ENCODE measurements at places on chromosomes 4 and X.

- peak; percentile 54 for DNase-seq
Measured at GRCh38 chrX:38151441-38151840, 69.2 kb downstream of the SRPX start.

DNA sequence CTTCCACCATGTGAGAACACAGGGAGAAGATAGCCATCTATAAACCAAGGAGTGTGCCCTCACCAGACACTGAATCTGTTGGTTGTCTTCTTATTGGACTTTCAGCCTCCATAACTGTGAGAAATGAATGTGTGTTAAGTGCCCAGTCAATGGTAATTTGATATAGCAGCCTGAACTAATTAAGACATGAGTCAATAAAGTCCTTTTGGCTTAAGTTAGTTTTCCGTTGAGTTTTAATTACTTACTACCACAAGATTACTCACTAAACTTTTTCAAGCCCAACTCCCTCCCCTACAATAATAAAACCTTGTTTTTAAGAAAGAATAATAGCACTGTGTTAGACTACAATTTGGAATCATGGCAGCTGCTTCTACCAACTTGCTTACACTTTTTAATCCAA is 324.2 kb downstream of the PCDH19 start:
- no peak for DNase-seq

DNA sequence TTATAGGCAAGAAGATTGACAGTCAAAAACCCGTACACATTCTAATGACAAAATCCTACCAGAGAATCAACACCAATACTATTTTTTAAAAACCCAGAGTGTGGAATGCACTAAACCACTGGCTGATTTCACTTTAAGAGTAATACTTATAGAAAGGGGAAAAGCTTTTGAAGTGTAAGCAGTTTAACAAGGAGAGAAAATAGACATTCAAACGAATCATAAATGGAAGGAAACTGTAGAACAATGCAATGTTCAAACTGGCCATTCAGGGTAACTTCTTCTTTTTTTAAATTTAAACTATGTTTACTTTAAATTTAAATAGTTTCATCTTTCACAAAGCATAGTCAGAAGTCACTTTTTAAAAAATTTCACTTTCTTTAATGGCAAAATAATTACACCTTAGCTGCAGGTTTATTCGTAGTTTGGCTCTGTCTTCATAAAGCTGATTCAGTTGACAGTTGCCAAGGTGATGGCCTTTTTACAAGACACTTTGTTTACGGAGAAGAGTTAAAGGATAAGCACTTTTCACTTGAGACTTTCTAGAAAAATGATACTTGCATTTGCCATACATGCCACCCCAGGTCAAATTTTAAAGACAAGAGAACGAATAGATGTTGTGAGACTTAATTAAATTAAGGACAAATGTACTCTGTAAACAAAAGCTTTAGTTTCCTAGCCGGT is 82.4 kb upstream of the KLF3 start:
- no peak for DNase-seq

- DNase-seq = no peak
Measured at GRCh38 chr4:38662522-38663089, 1.4 kb upstream of the KLF3 start.

GRCh38 chr4:99305638-99306400 is 15.0 kb upstream of the ADH1A start:
- DNase-seq = no peak

- no peak for DNase-seq
Measured at GRCh38 chr4:145487631-145488030, 6.0 kb downstream of the SMAD1 start.

DNA sequence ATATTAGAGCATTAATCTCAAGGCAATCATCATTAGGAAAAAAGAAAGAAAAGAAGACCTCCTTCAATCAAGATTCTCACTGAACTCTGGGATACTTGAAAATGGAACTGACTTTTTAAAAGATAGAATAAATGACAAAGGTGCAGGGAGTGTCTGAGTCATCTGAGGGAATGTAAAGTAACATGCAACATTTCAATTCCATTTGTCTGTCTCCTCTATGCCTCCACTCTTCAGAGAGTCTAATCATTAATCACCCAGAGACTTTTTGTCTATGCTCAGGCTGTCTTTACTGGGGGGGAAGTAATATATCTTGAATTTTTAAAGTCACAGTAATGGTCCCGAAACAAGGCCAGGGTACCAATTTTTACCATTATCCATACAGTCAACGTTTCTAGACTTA is 55.0 kb upstream of the PACRGL start:
- peak; percentile 52 for DNase-seq

DNA sequence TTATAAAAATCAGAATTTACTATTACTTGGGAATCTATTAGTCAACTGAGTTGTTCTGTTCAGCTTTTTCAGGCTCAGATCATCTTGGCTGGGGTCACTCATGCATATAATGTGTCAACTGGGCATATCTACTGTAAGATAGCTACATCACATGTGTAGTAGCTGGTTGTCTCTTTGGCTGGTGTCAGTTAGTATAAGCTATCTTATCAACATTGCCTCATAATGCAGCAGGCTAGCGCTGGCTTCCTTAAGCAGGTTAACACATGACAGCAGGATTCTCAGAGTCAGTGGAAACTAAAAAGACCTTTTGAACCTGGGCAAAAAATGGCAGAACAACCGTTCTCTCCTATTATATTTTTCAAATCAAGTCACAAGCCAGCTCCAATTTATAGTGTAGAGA is 378.3 kb upstream of the PCDH10 start:
- DNase-seq = no peak

GRCh38 chr4:90844241-90844640 is 717.0 kb downstream of the CCSER1 start:
- no peak for DNase-seq

DNA sequence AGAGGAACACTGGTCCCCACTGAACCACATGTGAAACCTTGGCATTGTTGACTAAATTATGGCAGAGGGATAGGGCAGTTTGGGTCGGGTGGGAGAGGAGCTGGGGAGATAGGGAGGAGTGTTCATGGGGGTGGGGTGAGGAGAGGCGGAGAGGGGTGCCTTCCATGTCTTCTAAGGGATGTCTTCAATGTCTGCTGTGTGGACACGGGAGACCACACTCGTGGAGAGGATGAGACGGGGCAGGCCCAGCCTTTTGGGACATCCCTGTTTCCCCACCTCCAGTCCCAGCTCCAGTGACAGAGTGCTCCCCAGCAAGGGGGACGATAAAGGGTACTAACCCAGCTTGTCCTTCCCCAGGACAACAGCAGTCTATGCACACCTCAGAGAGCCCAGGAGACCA is 146.4 kb upstream of the MAMLD1 start:
- no peak for DNase-seq

DNA sequence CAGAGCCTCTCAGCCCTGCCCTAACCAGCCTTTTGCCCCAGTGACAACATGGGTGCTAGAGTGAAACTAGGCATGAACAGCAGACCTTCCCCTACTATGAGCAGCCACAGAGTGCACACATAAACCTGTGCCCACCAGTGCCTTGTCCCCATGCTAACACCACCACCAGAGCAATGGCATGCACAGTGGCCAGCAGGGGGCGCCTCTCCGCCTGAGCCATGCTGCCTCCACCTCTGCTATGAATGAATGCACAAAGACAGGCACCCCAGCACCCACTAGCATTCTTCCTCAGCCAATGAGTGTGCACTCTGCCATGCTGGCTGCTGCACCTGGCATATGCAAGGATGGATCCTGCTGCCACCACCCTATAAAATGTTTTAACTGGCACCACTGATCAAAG is 286.9 kb upstream of the FGF16 start:
- no peak for DNase-seq

DNA sequence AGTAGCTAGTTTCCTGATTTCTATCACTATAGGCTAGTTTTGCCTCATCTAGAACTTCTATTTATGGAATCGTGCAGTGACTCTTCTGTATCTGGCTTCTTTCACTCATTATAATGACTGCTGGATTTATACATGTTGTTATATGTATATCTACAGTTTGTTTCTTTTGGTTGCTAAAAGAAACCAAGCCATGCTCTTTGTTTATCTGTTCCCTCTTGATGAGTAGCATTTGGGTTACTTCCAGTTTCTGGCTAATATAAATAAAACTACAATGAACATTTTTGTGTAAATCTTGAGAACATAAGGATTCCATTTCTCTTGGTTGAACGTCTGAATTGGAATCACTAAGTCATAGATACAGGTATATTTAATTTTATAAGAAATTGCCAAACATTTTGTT is 73.9 kb downstream of the ARHGAP24 start:
- DNase-seq = no peak

DNA sequence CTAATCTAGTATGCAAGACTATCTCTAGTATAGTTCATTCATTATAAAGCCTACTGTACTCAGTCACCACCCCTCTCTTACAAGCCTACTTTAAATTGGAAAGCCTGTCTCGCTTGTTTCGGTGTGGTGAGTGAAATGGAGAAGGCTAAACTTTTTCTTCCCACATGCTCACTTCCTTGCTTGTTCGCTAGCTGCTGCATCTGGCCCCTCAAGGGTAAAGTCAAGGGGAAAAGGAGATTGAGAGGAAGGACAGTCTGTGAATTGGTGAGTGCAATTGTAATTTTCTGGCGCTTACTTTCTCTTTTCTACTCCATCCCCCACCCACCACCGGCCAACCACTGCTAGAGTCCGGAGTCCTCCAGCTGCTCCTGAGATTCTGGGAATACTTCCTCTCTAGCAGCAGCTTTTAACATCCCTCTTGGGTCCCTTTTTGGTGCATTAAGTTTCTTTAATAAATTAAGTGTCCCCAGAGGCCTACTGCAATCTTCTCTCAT is 12.1 kb upstream of the ARAP2 start:
- no peak for DNase-seq

DNA sequence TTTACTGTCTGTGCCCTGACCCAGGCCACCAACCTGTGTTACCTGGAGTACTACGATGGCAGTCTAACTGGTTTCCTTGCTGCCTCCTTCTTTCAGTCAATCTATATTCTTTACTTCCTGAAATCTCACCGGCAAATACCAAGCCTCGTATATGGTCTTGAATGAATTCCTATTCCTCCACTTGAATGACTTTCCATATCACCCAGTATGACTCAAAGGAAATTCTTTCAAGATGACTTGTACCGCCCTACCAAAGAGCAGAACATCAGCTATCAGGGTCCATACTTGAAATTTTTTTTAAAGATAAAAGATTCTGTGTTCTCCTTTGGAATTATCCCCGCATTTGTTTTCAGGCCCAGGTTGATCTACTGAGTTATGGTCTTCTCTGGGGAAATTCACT is 378.0 kb downstream of the AFF2 start:
- DNase-seq = peak; percentile 80

- DNase-seq = peak; percentile 64
Measured at GRCh38 chrX:148929686-148930085, 429.3 kb downstream of the AFF2 start.

DNA sequence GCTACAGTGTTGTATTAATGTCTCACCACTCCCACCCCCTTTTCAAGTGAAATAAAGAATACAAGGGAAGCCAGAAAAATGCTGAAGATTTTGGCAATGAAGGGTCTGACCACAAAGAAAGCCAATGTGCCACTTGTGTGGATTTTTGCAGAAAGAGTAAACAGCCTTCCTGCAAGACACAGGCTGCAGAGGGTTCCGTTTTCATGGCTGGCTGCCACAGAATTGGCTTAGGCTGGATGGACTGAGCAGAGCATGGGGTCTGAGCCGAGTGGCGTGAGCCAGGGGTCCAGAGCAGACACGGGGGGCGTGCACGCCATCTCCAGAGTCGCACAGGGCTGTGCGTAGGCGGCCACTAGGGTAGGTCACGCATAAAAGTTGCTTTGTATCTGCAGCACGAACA is 69.2 kb downstream of the MTNR1A start:
- no peak for DNase-seq

GRCh38 chr4:88005076-88005475 is 2.4 kb upstream of the PKD2 start:
- no peak for DNase-seq

- no peak for DNase-seq
Measured at GRCh38 chrX:30612250-30612655, 34.7 kb upstream of the TASL start.

GRCh38 chr4:55321707-55322264 is 24.3 kb upstream of the SRD5A3 start:
- DNase-seq = peak; percentile 67

GRCh38 chrX:145715641-145716138 is 101.9 kb upstream of the SLITRK2 start:
- no peak for DNase-seq

DNA sequence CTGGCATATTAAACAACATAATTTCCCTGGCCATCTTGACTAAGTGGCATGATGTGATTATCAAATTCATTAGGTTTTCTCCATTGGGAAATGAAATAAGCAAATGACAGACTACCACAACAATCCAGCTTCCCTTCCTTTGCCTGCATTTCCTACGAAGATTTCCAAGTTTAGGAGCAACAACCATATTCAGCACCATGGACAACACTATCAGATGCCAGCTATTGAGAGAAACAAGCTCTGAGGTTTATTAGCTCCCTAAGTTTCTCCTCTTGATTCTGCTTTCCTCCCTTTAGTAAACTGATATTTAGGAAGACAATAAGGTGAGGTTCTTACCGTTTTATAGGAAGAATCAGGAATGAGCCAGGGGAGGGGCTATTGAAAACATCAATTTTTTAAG is 36.2 kb downstream of the DCX start:
- no peak for DNase-seq

GRCh38 chrX:23939203-23939602 is 31.4 kb downstream of the CXorf58 start:
- DNase-seq = no peak

Data from RCC 7860 (cell line).